NCI-H226 (cell line): ENCODE measurements at places on chromosomes 1 and 21.
A peak's percentile ranks its signal among the peaks of the same experiment; 100 is the strongest.

- peak; percentile 86 for DNase-seq
These were observed at the start of gene ANXA9 for GRCh38 chr1:150981805-150982712. TSS of gene ANXA9 (plus strand) at chr1:150982292. CDS start at chr1:150983106, 814 bp downstream.

- DNase-seq: peak; percentile 55
These were observed 23.0 kb downstream of the DPH5 start for GRCh38 chr1:101002551-101002950.

GRCh38 chr1:209619696-209620486, 32.3 kb downstream of the LAMB3 start:
- no peak for DNase-seq

DNA sequence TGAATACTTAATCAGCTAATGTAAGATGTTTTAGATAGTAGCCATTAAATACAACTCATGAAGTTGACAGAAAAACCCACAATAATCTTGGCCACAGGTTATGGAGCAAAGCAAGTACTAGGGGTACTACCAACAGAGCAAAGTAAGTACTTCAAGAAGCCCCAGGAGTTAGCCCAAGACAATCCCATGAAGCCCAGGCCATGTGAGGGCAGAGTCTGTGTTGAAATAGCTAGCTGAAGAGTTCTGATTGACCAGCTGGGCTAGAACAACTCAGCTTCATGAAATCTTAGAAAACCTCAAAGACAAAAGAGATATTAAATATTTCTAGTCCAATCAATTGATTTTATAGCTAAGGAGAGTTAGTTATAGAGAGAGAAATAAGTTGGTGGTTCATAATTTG, 212.9 kb upstream of the HOOK1 start:
- DNase-seq: no peak

DNA sequence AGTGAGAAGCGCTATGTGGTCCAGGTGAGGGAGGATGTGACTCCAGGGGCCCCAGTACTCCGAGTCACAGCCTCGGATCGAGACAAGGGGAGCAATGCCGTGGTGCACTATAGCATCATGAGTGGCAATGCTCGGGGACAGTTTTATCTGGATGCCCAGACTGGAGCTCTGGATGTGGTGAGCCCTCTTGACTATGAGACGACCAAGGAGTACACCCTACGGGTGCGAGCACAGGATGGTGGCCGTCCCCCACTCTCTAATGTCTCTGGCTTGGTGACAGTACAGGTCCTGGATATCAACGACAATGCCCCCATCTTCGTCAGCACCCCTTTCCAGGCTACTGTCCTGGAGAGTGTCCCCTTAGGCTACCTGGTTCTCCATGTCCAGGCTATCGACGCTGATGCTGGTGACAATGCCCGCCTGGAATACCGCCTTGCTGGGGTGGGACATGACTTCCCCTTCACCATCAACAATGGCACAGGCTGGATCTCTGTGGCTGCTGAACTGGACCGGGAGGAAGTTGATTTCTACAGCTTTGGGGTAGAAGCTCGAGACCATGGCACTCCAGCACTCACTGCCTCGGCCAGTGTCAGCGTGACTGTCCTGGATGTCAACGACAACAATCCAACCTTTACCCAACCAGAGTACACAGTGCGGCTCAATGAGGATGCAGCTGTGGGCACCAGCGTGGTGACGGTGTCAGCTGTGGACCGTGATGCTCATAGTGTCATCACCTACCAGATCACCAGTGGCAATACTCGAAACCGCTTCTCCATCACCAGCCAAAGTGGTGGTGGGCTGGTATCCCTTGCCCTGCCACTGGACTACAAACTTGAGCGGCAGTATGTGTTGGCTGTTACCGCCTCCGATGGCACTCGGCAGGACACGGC, 2.2 kb downstream of the CELSR2 start:
- DNase-seq: no peak
